ENCODE measurements at places on chromosomes 3 and 15.

- no peak for DNase-seq
- no peak overlapping the region for H3K4me3 ChIP-seq
- H3K27ac ChIP-seq, result no peak overlapping the region
- H3K36me3 ChIP-seq, result no peaks in the 10 kb centered on the region
Observed at GRCh38 chr3:179760944-179761343, 108.1 kb downstream of the USP13 start.

DNA sequence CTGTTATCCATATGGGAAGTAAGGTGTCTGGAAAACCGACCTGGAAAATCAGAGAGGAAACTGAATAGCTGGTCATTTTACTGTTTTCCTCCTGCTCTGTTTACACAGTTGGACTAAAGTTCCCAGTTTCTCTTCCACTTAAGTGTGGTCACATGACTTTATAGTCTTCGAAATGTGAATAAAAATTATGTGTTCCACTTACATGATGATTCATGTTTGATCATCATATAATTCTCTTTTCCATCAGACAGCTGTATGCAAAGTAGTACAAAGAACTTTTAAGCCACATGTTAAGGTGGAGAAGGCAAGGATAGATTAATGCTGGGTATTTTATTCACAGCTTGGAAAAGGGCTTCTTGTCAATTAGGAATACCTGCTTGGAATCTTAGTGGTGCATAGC lies 525.5 kb upstream of the BCHE start:
- H3K4me1 ChIP-seq, result no peaks in the 10 kb centered on the region
- no peaks in the 10 kb centered on the region for H3K27me3 ChIP-seq
- no peak for DNase-seq
- no peak overlapping the region for H3K4me3 ChIP-seq
- H3K27ac ChIP-seq, result no peak overlapping the region

DNA sequence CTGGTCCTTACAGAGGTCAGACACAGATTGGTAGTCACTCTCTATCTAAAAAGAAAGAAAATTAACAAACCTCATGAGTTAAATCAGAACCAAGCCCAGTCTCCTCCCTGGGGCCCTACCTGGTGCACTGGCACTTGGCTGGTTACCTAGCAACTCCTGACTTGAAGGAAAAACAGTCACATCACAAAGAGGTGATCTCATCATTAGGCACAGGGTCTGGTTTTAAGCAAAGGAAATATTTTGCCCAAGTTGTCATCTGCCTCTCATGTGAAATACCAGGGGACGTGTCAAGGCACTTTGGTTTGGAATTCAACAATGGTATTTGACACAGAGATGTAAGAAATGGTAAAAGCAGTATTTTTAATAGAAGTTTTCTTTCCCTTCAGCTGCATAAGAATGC lies 47.7 kb upstream of the FMN1 start:
- no peak for DNase-seq
- H3K4me3 ChIP-seq, result no peak overlapping the region
- no peaks in the 10 kb centered on the region for H3K4me1 ChIP-seq
- no peak overlapping the region for H3K27ac ChIP-seq
- H3K27me3 ChIP-seq, result peaks cover 10% of the 10 kb centered on the region
- no peaks in the 10 kb centered on the region for H3K36me3 ChIP-seq

DNA sequence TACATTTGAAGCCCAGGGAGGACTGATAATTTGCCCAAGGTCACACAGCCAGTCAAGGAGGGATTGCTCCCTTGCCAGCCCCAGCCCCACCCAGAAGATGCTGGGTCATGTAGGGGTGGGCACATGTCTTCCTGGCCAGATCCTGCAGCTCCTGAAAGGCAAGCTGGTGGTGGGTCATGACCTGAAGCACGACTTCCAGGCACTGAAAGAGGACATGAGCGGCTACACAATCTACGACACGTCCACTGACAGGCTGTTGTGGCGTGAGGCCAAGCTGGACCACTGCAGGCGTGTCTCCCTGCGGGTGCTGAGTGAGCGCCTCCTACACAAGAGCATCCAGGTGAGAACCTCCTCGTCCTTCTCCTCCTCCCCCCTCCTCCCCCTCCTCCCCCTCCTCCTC lies 13.2 kb downstream of the ISG20 start:
- no peaks in the 10 kb centered on the region for H3K36me3 ChIP-seq
- H3K4me1 ChIP-seq, result peaks cover 26% of the 10 kb centered on the region
- H3K4me3 ChIP-seq, result no peak overlapping the region
- H3K27me3 ChIP-seq, result no peaks in the 10 kb centered on the region

- H3K27ac ChIP-seq, result no peak overlapping the region
- peak; percentile 59 for DNase-seq
- H3K4me3 ChIP-seq, result no peak overlapping the region
- no peaks in the 10 kb centered on the region for H3K36me3 ChIP-seq
- no peaks in the 10 kb centered on the region for H3K27me3 ChIP-seq
Observed at GRCh38 chr15:42364529-42364928, 5.2 kb downstream of the CAPN3 start.

DNA sequence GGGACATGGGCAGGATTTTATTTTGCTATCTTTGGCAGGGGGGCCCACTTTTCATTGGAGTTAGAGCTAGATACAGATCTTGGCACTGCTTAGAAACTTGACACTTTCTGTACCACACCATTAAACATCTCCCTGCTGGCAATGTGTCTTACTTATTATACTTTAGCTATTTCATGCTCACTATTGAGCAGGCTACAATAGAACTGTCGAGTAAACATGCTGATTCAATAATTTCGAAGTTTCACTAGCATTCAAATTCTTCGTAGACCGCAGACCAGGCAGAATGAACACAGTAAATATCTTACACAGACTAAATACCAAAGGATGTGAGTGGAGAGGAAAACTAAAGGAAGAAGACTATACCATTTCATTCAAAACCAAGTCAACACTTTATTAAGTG lies 180.8 kb downstream of the UNC13C start:
- no peak for DNase-seq
- H3K4me1 ChIP-seq, result no peaks in the 10 kb centered on the region
- H3K27ac ChIP-seq, result no peak overlapping the region
- no peaks in the 10 kb centered on the region for H3K27me3 ChIP-seq
- no peaks in the 10 kb centered on the region for H3K36me3 ChIP-seq
- no peak overlapping the region for H3K4me3 ChIP-seq

GRCh38 chr3:129794311-129795185 lies 99.0 kb downstream of the TMCC1 start:
- no peaks in the 10 kb centered on the region for H3K36me3 ChIP-seq
- H3K4me1 ChIP-seq, result no peaks in the 10 kb centered on the region
- DNase-seq, result no peak
- no peaks in the 10 kb centered on the region for H3K27me3 ChIP-seq

GRCh38 chr15:28987337-28987736 lies 101.6 kb downstream of the APBA2 start:
- H3K4me3 ChIP-seq, result no peak overlapping the region
- no peaks in the 10 kb centered on the region for H3K4me1 ChIP-seq
- H3K36me3 ChIP-seq, result no peaks in the 10 kb centered on the region
- no peaks in the 10 kb centered on the region for H3K27me3 ChIP-seq
- H3K27ac ChIP-seq, result no peak overlapping the region

- no peak overlapping the region for H3K27ac ChIP-seq
- H3K36me3 ChIP-seq, result no peaks in the 10 kb centered on the region
- no peak for DNase-seq
- H3K4me3 ChIP-seq, result no peak overlapping the region
Observed at GRCh38 chr3:58341376-58341775, 8.7 kb downstream of the PXK start.

DNA sequence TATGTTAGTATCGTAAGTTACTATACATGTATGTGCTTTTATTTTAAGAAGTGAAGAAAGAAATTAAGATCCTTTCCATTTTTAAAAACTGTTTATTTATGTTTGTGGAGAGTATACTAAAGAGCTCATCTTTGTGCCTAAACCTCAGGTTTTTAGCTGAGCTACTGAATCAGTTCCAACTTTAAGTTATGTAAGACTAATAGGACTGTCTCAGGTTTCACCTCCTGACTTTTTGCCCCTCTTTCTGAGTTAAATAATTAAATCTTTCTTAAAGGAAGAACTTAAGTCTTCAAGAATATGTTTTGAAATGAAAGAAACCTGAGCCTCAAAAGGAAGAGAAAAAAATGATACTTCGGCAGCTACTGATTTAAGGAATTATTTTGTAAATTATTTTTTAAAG lies 2.6 kb downstream of the SLMAP start:
- no peaks in the 10 kb centered on the region for H3K27me3 ChIP-seq
- H3K4me3 ChIP-seq, result peak overlapping the region; percentile 85
- H3K36me3 ChIP-seq, result no peaks in the 10 kb centered on the region
- H3K4me1 ChIP-seq, result no peaks in the 10 kb centered on the region
- no peak overlapping the region for H3K27ac ChIP-seq

- H3K27ac ChIP-seq, result no peak overlapping the region
- no peak overlapping the region for H3K4me3 ChIP-seq
- DNase-seq, result no peak
- no peaks in the 10 kb centered on the region for H3K27me3 ChIP-seq
Observed at GRCh38 chr3:62421207-62421606, 47.9 kb upstream of the FEZF2 start.

DNA sequence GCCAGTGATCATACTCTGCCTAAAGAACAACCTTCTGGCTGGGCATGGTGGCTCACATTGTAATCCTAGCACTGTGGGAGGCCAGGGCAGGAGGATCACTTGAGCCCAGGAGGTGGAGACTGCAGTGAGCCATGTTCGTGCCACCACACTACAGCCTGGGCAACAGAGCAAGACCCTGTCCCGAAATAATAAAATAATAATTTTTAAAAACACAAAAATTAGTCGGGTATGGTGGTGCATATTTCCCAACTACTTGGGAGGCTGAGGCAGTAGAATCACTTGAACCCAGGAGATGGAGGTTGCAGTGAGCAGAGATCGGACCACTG lies 34.5 kb upstream of the ARID3B start:
- H3K27ac ChIP-seq, result no peak overlapping the region
- no peaks in the 10 kb centered on the region for H3K27me3 ChIP-seq
- no peaks in the 10 kb centered on the region for H3K36me3 ChIP-seq
- H3K4me1 ChIP-seq, result no peaks in the 10 kb centered on the region
- no peak overlapping the region for H3K4me3 ChIP-seq

GRCh38 chr15:86756688-86757087 lies 677.0 kb downstream of the AGBL1 start:
- H3K27me3 ChIP-seq, result no peaks in the 10 kb centered on the region
- no peaks in the 10 kb centered on the region for H3K36me3 ChIP-seq
- H3K27ac ChIP-seq, result no peak overlapping the region
- DNase-seq, result no peak

- no peaks in the 10 kb centered on the region for H3K27me3 ChIP-seq
- no peak overlapping the region for H3K4me3 ChIP-seq
- no peaks in the 10 kb centered on the region for H3K4me1 ChIP-seq
- H3K27ac ChIP-seq, result no peak overlapping the region
- H3K36me3 ChIP-seq, result no peaks in the 10 kb centered on the region
Observed at GRCh38 chr3:145623349-145623748, 537.6 kb downstream of the PLOD2 start.

DNA sequence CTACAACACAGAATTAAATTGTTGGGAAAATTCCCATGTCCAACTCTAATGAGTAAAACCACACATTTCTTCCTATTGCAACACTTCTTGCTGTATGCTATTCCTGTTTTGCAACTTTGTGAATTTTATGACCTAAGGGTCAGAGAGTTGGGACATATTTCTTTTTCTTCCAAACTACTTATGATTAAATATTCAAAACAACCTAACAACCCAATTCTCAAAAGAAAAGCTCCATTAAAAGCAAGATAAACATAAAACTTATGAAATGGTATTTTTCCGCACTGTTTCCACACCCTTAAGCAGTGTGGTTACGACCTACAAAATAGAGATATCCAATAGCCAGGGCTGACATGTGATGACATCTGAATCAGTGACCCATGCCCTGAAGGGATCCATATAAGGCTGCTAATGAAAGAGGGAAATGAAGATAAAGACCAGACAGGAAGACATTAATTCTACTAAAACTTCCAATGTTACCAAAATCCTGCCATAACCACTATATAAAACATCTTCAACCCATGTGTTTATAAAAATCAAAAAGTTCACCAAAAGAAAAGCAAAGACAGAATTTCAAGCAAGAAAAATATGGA lies 45.6 kb downstream of the DMXL2 start:
- no peaks in the 10 kb centered on the region for H3K4me1 ChIP-seq
- H3K36me3 ChIP-seq, result no peaks in the 10 kb centered on the region
- H3K27ac ChIP-seq, result no peak overlapping the region
- H3K4me3 ChIP-seq, result no peak overlapping the region

DNA sequence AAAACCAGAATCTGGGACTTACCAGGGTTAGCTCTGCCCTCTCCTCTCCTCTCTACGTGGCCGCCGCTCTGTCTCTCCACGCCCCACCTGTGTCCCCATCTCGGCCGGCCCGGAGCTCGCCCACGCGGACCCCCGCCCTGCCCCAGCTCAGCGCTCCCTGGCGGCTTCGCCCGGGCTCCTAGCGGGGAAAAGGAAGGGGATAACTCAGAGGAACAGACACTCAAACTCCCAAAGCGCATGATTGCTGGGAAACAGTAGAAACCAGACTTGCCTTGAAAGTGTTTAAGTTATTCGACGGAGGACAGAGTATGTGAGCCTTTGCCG lies 5.4 kb downstream of the ISL2 start:
- H3K4me3 ChIP-seq, result no peak overlapping the region
- no peaks in the 10 kb centered on the region for H3K36me3 ChIP-seq
- H3K27me3 ChIP-seq, result peaks cover 71% of the 10 kb centered on the region
- H3K4me1 ChIP-seq, result peaks cover 56% of the 10 kb centered on the region

DNA sequence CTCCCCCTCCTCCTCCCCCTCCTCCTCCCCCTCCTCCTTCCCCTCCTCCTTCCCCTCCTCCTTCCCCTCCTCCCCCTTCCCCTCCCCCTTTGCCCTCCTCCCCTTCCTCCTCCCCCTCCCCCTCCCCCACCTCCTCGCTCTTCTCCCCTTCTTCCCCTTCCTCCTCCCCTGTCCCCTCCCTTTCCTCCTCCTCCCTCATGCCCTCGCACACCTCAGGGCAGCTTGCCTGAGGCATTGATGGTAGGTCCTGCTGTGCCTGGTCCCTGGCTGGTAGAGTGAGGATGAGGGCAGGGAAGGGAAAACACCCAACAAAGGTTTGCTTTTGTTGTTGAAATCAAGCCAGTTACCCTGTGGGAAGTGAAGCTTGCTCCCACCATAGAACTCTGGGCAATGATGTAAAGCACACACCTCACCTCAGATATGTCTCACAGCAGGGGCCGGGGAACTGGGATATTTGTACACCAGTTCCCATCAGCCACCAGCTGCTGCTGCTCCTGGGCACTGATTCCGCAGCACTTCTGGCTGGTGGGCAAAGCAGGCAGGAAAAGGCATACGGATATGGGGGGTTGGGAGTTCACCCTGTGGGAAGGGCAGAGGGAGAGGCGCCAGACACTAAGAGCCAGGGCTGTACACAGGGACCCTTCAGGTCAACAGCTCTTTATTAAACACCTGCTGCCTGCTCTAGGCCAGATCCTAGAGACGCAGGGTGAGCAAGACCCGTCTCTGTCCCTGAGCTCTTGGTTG lies 13.8 kb downstream of the ISG20 start:
- no peaks in the 10 kb centered on the region for H3K36me3 ChIP-seq
- peaks cover 19% of the 10 kb centered on the region for H3K4me1 ChIP-seq
- H3K27me3 ChIP-seq, result no peaks in the 10 kb centered on the region

GRCh38 chr3:45773714-45774449 lies 22.5 kb downstream of the SLC6A20 start:
- H3K4me3 ChIP-seq, result no peak overlapping the region
- no peaks in the 10 kb centered on the region for H3K27me3 ChIP-seq
- no peak for DNase-seq
- H3K36me3 ChIP-seq, result no peaks in the 10 kb centered on the region
- no peak overlapping the region for H3K27ac ChIP-seq

Data from right lobe of liver (tissue), 6 donors.